ENCODE measurements at places on chromosomes 2 and 18. TPM values are rescaled to one million over a fixed set of nuclear protein-coding genes. Genes with fewer than 3 reads are reported as not detected.

Gene GCG
- total RNA-seq, result not detected

- peak; percentile 53 for DNase-seq
These were observed at the start of gene KRTCAP3 for GRCh38 chr2:27441958-27442919. TSS of gene KRTCAP3 (plus strand) at chr2:27442381. CDS start at chr2:27442413, 32 bp downstream.

Gene ACMSD
- total RNA-seq, result not detected

- no peak for DNase-seq
These were observed 8.2 kb downstream of the STK36 start for GRCh38 chr2:218680061-218680460.

DNA sequence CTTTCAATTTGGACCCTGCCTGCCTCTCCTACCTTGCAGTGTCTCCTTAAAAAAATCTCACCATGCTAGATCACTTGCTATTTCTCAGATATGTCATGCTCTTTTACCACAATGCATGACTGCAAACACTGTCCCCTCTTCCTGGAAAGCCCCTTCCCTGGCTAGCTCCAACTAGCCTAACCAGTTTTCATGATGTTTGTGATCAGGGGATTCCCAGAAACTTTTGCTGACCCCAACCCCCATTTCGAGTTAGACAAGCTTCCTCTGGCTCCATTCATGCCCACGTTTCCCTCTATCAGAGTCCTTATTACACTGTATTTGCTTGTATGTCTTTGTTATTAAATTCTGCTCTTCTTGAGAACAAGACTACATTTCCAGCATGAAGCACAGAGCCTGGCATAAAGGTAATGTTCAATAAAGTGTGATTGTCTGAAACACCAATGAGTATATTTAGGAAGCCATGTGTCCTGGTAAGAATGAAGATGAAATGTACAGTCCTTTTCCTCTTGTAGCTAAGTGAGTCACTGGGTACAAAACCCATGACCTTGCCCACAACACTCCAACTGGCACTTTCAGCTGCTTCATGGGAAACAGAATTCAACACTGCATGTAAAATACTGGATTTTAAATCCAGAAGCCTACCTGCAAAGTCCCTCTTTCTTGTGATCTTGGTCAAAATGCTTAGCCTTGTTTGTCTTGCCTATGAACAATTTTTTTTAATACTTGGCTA lies 62.0 kb upstream of the ATL2 start:
- no peak for DNase-seq

GRCh38 chr2:74206180-74206688 lies 7.8 kb downstream of the MTHFD2 start:
- DNase-seq, result no peak

DNA sequence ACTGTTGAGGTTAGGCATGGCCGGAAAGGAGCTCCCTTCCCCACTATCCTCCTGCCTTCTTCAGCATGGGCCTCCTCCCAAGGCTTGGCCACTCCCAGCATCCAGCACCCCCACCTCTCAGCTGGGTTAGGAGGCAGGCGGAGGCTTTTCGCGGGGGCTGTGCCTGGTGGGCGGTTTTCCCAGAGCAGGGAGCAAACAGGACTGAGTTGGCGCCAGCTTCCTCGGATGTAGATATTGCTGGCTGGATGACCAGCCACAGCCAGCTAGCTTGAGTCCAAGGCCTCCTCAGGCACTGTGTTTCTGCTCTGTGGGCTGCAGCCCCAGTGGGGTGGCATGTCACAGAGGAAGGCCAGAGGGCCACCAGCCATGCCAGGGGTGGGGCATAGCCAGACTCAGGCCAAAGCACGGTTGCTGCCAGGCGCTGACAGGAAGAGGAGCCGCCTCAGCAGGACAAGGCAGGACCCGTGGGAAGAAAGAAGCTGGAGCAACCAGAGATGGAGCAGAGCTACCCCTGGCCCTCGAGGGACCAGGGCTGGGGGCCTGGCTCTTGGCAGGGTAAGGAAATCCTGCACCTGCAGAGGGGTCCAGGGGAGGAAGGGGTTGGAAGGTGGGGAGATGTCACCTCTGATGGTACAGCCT lies at the start of gene TCF23:
Gene TCF23 (plus strand): TSS at position 204 of the 639 bp plus-strand sequence. CDS start 130 bp downstream, at position 334.
- DNase-seq, result no peak

DNA sequence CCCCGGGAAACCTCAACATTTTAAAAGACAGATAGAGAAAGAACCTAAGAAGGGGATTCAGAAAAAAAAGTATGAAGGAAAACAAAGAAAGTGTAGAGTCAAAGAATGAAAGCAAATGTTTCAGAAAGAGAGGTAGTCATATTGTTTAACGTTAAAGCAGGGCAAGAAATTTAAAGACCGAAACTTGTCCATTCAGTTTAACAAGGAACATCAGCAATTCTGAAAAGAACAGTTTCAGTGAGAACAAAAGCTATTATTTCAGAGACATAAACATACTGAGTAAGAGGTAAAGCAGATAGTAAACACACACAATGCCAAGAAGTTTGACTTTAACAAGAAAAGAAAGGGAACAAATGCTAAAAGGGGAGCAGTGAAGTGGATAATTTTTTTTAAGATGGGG lies 41.1 kb downstream of the MBD2 start:
- no peak for DNase-seq

GRCh38 chr18:21444465-21445212 lies 155.9 kb downstream of the ESCO1 start:
- DNase-seq, result no peak

Data from activated T-cell treated with anti-CD3 and anti-CD28 coated beads, Interleukin-2, amount 50 U/mL, for 4 hours (primary cell).